Vagina (tissue), 2 donors: ENCODE measurements at places on chromosomes 7 and 10.

- DNase-seq = no peak
Observed at GRCh38 chr10:113177936-113178335, 227.9 kb downstream of the TCF7L2 start.

GRCh38 chr7:68432585-68432984 is 1165.7 kb upstream of the AUTS2 start:
- no peak for DNase-seq

DNA sequence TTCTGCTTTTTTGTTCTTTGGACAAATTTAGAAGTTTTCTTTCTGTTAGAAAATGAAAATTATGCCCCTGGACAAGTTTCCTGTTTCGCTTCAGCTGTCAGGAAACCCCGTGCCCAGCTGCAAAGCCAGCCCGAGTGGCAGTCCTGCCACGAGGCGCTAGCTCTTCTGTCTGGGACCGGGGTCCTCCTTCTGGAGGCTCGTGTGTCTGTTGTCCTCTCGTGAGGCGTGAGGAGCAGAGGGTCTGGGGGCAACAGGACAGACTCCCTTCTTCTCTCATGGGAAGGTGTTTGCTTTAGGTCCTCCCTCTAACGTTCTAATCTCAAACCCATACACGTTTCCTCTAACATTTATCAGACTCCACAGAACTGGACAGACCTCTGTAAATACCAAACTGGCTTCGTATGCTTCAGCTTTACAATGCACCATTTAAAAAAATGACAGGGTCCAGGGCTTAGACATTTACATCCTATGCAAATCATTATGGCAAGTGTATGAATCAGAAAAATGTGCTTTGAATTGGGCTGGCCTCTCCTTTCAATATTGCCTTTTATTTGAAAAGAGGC is 184.5 kb upstream of the SHH start:
- DNase-seq = no peak

DNA sequence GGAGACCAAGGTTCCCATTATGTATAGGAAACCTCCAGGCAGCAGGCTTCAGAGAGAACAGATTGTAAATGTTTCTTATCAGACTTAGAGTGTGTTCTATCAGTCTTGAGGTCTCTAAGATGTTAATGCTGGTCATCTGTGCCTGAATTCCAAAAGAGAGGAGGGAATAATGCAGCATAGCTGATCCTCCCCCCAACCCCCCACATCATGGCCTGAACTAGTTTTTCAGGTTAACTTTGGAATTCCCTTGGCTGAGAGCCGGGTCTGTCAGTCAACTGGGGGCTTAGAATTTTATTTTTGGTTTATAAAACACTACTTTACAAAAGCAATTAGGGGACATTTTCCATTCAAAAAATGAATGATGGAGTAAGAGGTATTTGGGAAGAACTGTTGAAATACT is 184.3 kb downstream of the NEBL start:
- no peak for DNase-seq

- DNase-seq = no peak
Observed at GRCh38 chr7:9250876-9251275, 817.5 kb downstream of the NXPH1 start.

DNA sequence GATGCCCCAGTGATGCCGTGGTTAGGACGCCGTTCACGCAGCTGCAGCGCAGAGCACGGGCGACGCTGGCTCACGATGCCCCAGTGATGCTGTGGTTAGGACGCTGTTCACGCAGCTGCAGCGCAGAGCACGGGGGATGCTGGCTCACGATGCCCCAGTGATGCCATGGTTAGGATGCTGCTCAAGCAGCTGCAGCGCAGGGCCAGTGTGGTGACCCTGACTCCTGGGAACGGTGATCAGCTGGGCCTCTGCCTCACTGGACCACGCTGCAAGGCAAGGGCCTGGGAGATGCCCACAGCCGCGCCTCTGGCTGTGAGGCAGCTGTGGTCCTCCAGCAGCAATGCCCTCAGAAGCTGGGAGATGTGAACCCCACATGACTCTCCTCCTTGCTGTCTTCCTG is 280.6 kb downstream of the DNAJB6 start:
- no peak for DNase-seq

- no peak for DNase-seq
Observed at GRCh38 chr7:144908943-144909556, 73.2 kb upstream of the TPK1 start.

- DNase-seq = no peak
Observed at GRCh38 chr10:95559471-95559870, 1.7 kb downstream of the SORBS1 start.

DNA sequence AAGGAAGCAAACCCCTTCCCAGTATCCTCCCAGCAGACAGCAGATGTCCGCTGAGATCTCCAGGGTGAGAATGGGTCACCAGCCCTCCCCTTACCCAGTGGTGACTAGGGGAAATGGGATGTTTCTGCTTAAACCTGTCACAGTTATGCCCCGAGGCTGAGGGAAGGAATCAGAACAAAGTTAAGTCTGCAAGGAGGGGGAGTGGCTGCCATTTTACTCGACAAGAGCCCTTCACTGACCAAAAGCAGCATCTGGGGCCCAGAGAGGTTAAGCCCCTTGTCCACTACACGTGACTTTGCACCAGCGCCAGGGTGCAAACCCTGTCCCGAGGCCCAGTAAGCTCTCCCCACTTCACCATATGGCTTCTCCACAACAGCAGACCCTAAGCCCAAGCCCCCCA is 4.6 kb upstream of the NANOS1 start:
- no peak for DNase-seq

GRCh38 chr10:84224411-84225028 is 824 bp downstream of the LRIT2 start:
- no peak for DNase-seq

GRCh38 chr7:137407078-137407477 is 63.5 kb upstream of the PTN start:
- no peak for DNase-seq

DNA sequence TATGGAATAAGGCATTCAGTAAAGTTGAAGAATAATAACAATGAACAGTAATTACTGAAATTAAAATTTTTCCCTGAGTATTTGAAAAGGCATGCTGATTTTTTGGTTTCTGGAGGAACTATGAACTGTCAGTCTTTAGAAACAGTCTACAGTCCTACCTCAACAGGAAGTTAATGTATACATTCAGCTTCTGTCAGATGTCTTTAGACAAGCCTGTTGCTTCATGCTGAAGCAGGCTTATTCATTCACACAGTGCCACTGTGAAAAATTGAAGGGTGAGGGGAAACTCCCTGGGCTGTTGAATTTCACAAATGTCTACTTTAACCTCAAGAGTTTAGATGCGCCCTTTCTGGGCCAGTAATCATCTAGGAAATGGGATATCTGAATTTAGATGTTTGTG is 3.5 kb downstream of the NRF1 start:
- DNase-seq = no peak

- no peak for DNase-seq
Observed at GRCh38 chr10:1571587-1572237, 165.6 kb downstream of the ADARB2 start.

DNA sequence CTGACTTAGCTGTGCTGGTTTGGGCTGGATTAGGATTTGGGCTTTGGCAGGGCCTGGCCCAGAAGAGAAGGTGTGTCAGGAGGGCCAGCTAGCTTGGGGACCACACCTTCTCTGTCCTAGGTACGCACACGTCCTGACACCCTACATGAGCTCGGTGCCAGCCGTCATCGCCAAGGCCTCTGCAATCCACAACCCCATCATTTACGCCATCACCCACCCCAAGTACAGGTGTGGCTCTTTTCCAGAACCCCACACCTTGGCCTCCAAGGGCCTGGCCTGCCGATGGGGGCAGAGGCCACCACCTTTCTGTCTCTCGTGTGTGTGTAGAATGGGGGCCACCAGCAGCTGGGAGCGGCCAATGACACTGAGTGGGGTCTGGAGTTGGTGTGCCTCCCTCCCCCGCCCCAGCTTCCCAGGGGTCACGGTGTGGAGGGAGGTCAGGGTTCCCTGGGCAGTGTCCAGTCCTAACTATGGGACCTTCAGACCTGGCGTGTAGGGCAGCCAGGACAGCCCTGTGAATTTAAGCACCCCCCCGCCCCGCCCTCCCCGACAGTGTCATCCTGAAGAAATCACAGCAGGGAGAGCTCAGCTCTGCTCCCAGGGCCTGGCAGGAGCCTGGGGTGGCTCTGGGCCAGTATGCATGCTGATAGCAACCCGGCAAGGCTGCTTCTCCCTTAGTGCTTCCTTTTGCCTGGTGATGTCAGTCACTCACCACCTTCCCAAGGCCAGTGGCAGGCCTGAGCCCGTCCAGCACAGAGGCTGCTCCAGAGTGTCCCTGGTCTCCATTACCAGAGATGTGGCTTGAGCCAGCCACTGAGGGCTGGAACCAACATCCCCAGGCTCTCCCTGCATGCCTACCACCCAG is 6.9 kb upstream of the LDB3 start:
- no peak for DNase-seq

- no peak for DNase-seq
Observed at GRCh38 chr7:112990624-112991023, 96.0 kb downstream of the GPR85 start.

DNA sequence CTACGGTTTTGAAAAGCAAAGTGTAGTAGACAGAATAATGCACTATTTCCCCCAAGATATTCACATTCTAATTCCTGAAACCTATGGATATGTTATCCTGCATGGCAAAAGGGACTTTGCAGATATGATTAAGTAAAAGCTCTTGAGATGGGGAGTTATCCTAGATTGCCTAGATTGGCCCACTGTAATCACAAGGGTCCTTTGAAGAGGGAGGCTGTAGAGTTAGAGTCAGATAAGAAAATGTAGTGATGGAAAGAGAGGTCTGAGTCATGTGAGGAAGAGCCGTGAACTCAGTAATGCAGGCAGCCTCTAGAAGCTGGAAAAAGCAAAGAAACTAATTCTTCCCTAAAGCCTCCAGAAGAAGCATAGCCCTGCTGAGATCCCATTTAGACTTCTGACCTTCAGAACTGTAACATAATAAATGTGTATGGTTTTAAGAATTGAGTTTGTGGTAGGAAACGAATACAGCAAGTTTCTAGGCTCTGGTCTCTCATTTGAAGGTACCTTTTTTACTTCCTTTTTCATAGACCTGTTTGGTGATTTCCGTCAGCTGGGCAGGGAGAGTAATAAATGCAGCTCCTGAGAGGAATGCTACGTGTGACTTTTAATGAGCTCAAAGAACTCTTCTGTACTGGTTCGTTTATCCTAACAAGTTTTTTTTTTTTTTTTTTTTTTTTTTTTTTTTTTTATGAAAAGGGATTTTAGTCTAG is 41.9 kb upstream of the NXPH1 start:
- no peak for DNase-seq

- no peak for DNase-seq
Observed at GRCh38 chr7:33971106-33971505, 65.8 kb downstream of the BMPER start.

DNA sequence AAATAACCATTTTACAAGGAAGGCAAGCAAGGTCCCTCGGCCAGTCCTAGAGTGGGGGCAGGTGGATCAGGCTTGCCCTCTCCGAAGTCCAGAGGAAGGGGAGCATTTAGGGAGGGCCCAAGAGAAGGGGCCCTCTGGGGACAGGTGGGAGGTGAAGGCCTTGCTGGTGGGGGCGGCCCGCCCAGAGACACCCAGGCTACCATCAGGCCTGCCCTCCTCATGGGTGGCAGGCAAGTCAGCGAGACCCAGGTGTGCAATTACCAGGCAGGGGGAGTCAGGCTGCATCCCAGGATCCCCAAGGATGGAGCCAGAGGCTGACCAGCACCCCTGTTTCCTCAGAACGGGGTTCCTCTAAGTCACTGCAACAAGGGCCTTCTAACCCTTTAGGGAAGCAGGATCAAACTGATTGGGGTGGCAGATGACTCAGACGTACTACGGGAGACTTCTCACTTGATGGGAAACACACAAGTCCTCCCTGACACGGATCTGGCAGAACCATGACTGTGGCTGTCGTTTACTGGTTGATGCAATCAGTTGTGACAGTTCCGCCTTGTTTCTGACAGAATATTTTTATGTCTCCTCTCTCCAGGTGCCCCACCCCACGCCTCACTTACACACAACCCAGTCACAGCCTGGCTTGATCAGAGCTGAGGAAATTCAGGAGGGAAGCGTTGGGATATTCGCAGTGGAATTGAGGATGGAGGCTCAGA is 8.2 kb downstream of the LOXL4 start:
- DNase-seq = peak; percentile 79

- no peak for DNase-seq
Observed at GRCh38 chr7:42924223-42924838, 7.6 kb downstream of the PSMA2 start.

DNA sequence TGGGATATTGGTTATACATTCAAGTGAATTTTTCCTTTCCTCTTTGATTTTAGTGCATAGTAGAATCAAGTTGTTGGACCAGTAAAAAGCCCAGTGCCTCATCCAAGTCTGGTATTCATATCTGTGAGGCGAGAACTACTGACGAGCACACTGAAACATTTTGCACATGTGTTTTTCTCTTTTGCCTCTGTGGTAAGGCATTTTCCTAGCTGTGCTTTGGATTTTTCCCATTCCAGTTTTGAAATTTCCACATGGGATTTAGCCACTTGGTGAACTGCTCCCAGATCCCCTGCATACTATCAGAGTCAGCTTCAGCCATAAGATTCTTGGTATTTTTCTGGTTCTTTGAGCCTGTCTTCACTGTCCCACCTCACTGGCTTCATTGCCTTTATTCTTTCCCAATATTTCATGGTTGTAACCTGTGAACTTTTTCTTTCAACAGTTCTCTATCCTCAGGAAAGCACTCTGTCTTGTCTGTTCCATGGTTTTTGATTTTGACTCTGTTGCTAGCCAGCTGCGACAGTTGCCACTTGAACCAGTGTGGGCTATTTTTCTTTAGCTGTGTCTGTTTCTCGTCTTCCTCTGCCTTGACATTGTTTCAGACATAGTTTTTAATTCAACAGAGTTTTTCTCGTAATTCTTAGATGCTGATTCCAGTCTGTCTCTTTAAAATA is 239.0 kb downstream of the REEP3 start:
- no peak for DNase-seq

DNA sequence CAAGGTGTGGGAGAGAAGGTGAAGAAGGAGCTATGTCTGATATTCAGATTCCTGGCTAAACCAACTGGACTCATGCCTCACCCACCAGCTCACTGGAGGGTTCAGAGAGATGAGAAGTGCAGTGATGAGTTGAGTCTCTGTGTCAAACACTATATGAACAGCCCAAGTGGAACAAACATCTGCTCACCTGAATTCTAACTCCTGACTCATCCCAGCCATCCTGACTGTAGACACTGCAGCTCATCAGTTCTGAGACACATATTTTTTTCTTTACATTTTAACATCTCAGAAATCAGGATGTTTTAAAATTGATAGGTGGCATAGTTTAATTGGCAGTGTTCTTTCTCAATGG is 27.3 kb downstream of the GSDME start:
- DNase-seq = peak; percentile 20
